ENCODE measurements at places on chromosomes 12 and 14. TPM values are rescaled to one million over a fixed set of nuclear protein-coding genes. Genes with fewer than 3 reads are reported as not detected.

DTX1 gene
- total RNA-seq, result 7.5 TPM

BCL7A gene
- 3.7 TPM for total RNA-seq

GRCh38 chr14:32075672-32076277, 1.3 kb upstream of the ARHGAP5 start:
- H3K36me3 ChIP-seq, result no peaks in the 10 kb centered on the region
- peaks cover 33% of the 10 kb centered on the region for H3K4me1 ChIP-seq
- H3K27me3 ChIP-seq, result no peaks in the 10 kb centered on the region
- peak overlapping the region; percentile 74 for H3K27ac ChIP-seq
- no peak for DNase-seq

DNA sequence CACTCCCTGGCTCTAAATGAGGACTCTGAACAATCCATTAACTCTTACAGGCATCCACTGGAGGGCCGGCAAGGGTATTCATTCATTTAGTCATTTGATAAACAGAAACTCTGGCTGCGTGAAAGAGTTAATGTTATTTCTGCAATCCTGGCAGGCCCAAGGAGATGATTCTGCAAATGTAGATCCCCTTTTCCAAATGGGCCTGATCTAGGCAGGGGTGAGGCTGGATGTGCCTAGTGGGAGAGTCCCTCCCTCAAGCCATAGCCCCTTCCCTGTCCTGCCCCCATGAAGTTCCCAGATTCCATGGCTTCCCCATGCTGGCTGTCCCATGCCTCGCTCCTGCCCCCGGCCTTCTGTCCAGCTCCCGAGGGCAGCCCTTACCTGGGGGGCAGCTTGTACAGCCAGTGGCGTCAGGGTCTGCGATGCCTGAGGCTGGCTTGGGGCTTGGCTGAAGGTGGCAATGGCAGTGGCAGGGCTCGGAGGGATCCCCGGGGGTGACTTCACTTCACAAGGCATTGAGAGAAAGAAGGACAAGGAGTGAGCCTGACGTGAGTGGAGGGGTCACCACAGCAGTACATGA, 18.4 kb downstream of the POU6F1 start:
- peaks cover 28% of the 10 kb centered on the region for H3K4me1 ChIP-seq
- no peaks in the 10 kb centered on the region for H3K27me3 ChIP-seq
- no peak overlapping the region for H3K27ac ChIP-seq
- no peak overlapping the region for H3K4me3 ChIP-seq
- no peak for DNase-seq
- H3K36me3 ChIP-seq, result no peaks in the 10 kb centered on the region

- DNase-seq, result peak; percentile 7
- H3K36me3 ChIP-seq, result no peaks in the 10 kb centered on the region
- no peaks in the 10 kb centered on the region for H3K4me1 ChIP-seq
- no peak overlapping the region for H3K27ac ChIP-seq
- no peaks in the 10 kb centered on the region for H3K27me3 ChIP-seq
- no peak overlapping the region for H3K4me3 ChIP-seq
Observed at GRCh38 chr12:118979763-118980406, 1.5 kb upstream of the SRRM4 start.

HELB gene
- total RNA-seq, result 69.0 TPM

DNA sequence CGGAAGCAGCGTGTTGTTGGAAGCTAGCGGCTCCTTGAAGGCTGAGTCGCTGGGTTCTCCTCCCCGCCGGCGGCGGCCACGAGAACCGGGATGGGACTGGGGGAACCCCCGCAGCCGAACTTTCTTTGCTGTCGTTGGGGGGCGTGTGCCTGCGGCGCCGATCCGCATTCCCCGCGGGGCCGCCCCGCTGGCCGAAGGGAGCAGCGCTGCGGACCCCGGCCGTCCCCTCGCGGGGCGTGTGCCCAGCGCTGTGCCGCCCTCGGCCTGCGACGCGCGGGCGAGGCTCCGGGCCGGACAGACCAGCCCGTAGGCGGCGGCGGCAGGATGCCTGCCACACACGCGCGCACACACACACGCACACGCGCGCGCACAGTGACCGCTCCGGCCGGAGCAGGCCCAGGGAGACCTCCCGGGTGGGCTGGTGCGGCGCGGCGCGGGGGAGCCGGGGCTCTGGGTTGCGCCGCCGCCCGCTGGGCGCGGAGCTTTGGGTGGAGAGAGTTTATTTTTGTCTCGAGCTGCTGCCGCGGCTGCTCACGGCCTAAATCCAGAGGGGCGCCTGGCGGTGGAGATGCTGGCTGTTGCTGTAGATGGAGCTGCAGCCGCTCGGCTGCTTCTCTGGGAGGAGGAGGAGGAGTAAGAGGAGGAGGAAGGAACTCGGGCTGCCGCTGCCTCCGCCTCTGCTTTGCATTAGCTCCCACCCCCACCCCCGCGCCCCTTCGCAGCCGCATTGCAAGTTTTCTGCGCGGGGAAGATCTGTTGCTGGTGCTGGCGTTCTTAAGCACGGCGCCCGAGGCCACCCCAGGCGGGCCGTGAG, at the start of gene SAMD4A:
SAMD4A (plus strand) TSS at position 719 of the 814 bp plus-strand sequence. CDS start 789 bp downstream, outside the sequence.
- peak; percentile 68 for DNase-seq
- H3K27ac ChIP-seq, result peak within 1 kb of the TSS; percentile 79
- H3K4me3 ChIP-seq, result peak within 1 kb of the TSS; percentile 57

DNA sequence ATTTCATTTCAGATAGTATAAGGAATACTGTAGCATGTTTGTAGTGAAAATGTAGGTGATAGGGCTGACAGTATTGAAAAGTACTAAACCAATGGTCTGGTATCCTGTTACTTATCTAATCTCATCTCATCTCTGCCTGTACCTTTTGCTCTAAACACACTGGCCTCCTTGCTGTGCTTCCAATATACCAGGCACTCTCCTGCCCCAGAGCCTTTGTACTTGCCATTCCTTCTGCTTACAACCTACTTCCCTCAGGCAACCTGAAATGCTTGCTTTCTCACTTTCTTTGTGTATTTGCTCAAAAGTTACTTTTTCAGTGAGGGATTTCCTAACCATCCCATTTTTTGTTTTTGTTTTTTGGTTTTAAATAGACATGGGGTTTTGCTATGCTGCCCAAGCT, 101.9 kb downstream of the PAPLN start:
- no peak overlapping the region for H3K4me3 ChIP-seq
- no peaks in the 10 kb centered on the region for H3K36me3 ChIP-seq
- H3K4me1 ChIP-seq, result no peaks in the 10 kb centered on the region
- DNase-seq, result no peak

DNA sequence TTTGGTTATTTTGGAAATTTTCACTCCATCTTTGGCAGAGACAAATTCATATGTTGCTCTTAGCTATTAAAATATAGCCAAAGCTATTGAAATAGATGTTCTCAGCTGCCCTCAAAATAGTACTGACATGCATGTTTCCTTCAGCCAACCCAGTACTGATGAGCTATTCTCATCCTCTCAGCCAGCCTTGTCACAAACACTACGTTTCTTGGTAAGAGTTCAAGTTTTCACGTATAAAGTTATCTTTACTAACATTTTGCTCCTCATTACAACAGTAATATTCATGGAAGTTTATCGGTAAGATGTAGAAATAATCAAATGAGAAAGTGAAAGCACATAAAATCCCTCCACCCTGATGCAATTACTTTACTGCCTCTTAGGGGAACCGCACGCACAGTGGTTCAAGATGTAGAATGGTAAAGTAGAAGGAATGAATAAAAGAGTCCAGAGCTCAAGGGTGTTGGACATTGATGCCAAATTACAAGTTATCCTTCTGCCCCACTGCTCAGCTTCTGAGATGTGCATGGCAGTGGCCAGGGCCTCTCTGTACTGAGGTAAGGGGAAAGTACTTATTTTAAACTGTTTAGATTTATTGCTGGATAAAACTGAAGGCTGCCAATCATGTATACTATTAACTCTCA, 20.7 kb downstream of the GCH1 start:
- peak; percentile 53 for DNase-seq
- H3K4me1 ChIP-seq, result peaks cover 42% of the 10 kb centered on the region
- peak overlapping the region; percentile 77 for H3K4me3 ChIP-seq
- H3K36me3 ChIP-seq, result no peaks in the 10 kb centered on the region
- peak overlapping the region; percentile 59 for H3K27ac ChIP-seq
- H3K27me3 ChIP-seq, result no peaks in the 10 kb centered on the region

DNA sequence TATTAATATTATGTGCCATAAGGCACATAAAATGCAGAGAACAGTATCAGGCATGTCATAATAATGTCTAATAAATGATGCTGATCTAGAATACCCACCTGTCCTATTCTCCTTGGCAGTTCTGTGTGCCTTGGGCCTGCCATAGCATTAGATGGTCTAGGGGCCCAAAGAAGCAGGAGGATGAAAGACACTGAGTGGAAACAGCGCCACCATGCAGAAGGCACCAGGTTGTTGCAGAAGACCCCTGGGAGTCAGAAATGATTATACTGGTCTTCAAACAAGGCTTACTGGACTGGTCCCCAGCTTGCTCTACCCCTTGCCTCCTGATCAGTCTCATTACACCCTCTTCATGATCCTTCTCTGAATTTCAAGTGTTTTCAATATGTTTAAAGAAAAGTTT, 353.3 kb downstream of the GRIN2B start:
- no peaks in the 10 kb centered on the region for H3K27me3 ChIP-seq
- no peaks in the 10 kb centered on the region for H3K36me3 ChIP-seq
- DNase-seq, result no peak
- no peaks in the 10 kb centered on the region for H3K4me1 ChIP-seq

DNA sequence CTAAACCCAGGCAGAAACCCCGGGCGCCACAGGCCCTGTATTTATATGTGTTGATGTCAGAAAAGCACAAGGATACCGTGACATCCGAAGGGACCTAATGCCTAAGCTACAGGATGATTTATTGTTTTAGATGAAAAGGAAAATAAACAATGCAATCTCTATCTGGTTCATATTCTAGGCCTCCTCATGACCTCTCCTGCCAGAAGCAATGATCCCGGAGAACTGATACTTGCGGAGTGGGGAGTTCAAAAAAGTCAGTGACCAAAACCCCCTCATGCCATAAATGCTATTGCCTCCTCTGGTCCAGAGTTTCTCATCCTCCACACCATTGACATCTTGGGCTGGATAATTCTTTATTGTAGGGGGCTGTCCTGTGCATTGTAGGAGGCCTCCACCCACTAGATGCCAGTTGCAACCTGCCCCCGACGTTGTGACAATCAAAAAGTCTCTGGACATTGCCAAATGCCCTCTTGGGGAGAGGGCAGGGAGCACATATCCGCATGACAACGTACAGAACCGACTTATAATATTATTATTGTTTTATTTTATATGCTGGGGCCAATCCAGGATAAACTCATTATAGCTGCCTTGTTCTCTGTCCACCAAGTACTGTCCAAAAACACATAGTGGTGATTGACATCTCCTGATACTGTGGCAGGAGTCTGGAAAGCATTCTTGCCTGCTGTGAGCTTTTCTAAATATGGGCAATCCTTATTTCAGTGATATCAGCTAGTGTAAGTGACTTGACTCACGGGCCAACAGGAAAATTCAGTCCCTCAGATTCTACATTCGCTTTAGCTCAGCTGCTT, 1.1 kb upstream of the CSRP2 start:
- no peak overlapping the region for H3K4me3 ChIP-seq
- no peak for DNase-seq
- no peak overlapping the region for H3K27ac ChIP-seq
- H3K36me3 ChIP-seq, result no peaks in the 10 kb centered on the region
- H3K4me1 ChIP-seq, result peaks cover 8% of the 10 kb centered on the region
- H3K27me3 ChIP-seq, result peaks cover 28% of the 10 kb centered on the region

DNA sequence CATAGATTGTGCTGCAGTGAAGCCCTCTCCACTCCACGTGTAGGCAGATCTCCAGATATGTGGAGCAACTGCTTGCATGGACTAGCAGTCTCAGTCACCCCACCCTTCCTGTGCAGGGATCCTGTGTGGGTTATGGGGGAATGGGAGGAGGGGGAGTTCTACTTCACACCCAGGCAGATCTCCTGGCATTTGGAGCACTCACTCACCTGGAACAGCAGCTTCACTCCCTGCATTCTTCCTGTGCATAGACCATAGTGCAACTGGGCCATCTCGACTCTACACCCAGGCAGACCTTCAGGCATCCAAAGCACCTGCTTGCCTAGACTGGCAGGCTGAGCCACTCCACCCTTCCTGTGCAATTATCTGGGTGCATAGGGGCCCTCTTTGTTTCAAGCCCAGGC, 96.0 kb upstream of the PCED1B start:
- no peak for DNase-seq
- no peak overlapping the region for H3K27ac ChIP-seq

KRT71 gene
- total RNA-seq, result not detected

- no peaks in the 10 kb centered on the region for H3K27me3 ChIP-seq
- H3K4me1 ChIP-seq, result peaks cover 9% of the 10 kb centered on the region
- H3K27ac ChIP-seq, result no peak overlapping the region
- no peaks in the 10 kb centered on the region for H3K36me3 ChIP-seq
Observed at GRCh38 chr14:65336191-65336591, 76.3 kb upstream of the FUT8 start.

GRCh38 chr12:90305379-90305778, 596.7 kb upstream of the ATP2B1 start:
- no peak overlapping the region for H3K27ac ChIP-seq
- H3K4me1 ChIP-seq, result no peaks in the 10 kb centered on the region
- no peak overlapping the region for H3K4me3 ChIP-seq
- H3K27me3 ChIP-seq, result no peaks in the 10 kb centered on the region
- H3K36me3 ChIP-seq, result no peaks in the 10 kb centered on the region
- no peak for DNase-seq

NYNRIN gene
- 0.32 TPM for total RNA-seq

GRCh38 chr12:70644861-70645260, 7.6 kb upstream of the PTPRB start:
- no peak for DNase-seq
- no peak overlapping the region for H3K4me3 ChIP-seq
- H3K36me3 ChIP-seq, result no peaks in the 10 kb centered on the region

GRCh38 chr12:106417926-106418910, 60.7 kb downstream of the POLR3B start:
- no peaks in the 10 kb centered on the region for H3K27me3 ChIP-seq
- no peak for DNase-seq
- no peak overlapping the region for H3K27ac ChIP-seq
- H3K4me1 ChIP-seq, result no peaks in the 10 kb centered on the region
- H3K36me3 ChIP-seq, result no peaks in the 10 kb centered on the region
- no peak overlapping the region for H3K4me3 ChIP-seq

GRCh38 chr12:77999074-77999715, 168.5 kb downstream of the NAV3 start:
- DNase-seq, result no peak
- no peaks in the 10 kb centered on the region for H3K36me3 ChIP-seq
- no peaks in the 10 kb centered on the region for H3K27me3 ChIP-seq
- H3K27ac ChIP-seq, result no peak overlapping the region
- H3K4me1 ChIP-seq, result no peaks in the 10 kb centered on the region

- peak overlapping the region; percentile 89 for H3K27ac ChIP-seq
- peaks cover 49% of the 10 kb centered on the region for H3K4me1 ChIP-seq
- no peak for DNase-seq
- H3K36me3 ChIP-seq, result peaks cover 25% of the 10 kb centered on the region
Observed at GRCh38 chr12:49567302-49567610, 686 bp downstream of the MCRS1 start.

MYH6 gene
- total RNA-seq, result not detected

GRCh38 chr14:61889914-61890351, 127.7 kb downstream of the SNAPC1 start:
- H3K36me3 ChIP-seq, result no peaks in the 10 kb centered on the region
- DNase-seq, result peak; percentile 48
- H3K4me3 ChIP-seq, result no peak overlapping the region
- no peak overlapping the region for H3K27ac ChIP-seq
- no peaks in the 10 kb centered on the region for H3K27me3 ChIP-seq
- H3K4me1 ChIP-seq, result peaks cover 14% of the 10 kb centered on the region
